Activated CD4-positive, alpha-beta T cell treated with anti-CD3 and anti-CD28 coated beads, Interleukin-2, amount 50 U/mL, for 16 hours (primary cell): ENCODE measurements at places on chromosomes 7 and 10.
A peak's percentile ranks its signal among the peaks of the same experiment; 100 is the strongest.

DNA sequence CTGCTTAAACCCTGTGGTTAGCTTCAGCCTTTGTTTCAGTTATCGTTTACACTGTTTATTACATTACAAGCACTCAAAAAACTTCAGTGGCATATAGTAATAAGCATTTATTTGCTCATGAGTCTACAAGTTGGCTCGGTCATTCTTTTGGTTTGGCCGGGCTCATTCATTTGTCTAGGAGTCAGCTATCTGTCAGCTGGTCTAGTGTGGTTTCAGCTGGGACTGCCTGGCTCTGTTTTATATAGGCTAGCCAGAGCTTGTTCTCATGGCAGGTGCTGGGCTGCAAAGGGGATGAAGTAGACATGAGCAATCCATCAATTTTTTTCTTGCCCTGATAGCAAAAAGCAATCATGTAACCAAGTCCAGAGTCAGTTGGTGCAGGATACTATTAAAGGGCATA lies 103.6 kb downstream of the MKLN1 start:
- no peak for DNase-seq

DNA sequence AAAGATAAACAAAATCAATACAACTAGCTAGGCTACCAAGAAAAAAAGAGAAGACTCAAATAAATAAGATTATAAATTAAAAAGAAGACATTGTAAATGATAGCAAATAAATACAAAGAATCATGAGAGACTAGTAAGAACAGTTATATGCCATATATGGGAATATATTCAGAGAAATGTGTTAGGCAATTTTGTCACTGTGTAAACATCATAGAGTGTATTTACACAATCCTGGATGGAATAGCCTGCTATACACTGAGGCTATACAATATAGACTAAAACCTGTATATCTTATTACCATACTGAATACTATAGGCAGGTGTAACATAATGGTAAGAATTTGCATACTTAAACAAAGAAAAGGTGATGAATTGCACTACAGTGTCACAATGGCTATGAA lies 717.4 kb downstream of the PARD3 start:
- no peak for DNase-seq

- no peak for DNase-seq
Observed at GRCh38 chr10:60735244-60735643, 43.0 kb upstream of the CDK1 start.

GRCh38 chr10:4790922-4791321 lies 35.1 kb upstream of the AKR1E2 start:
- no peak for DNase-seq

- DNase-seq = peak; percentile 3
Observed at GRCh38 chr7:69889338-69889975, 291.2 kb downstream of the AUTS2 start.

DNA sequence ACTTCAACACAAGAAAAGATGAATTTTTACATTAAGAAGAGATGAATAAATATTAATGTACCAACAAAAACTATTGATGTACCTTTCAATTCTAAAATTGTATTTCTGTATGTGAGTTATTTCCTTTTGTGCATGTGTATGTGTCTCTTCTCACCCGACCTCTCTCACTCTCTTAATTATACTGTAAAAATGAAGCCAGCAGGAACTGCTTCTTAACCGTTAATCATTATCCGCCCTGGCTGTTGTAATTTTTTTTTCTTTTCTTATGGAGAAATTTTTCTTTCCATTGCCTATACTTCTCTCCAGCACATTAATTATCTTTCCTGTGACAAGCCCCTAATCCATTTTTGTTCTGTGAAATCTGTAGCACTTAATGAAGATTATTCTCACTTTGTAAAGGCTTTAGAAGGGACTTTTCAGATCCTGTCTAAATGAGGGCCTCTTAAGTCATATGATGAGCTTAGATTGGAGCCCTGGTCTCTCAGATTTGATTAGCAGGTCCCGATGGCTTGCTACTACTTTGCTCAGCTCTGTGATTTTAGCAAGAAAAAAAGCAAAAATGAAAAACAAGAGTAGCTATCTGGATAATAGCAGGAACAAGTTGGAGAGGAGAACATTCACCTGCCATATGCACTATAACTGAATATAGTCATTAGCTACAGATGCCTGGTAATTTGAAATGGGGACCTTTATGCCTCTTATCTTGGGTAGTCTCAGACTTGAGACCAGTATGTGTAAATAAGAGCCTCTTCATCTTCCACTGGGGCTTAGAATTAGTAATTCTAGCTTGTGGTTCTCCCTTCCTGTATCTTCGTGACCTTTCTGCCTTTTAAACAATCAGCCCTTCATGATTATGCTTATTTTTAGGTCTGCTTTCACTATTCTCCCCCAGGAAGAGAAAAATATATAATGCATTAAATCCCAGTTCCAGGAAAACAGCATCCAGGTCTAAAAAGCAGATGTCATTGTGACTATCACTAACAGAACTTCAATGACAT lies 80.0 kb upstream of the COL1A2 start:
- DNase-seq = no peak

GRCh38 chr7:1243964-1244416 lies 11.3 kb downstream of the UNCX start:
- DNase-seq = no peak

DNA sequence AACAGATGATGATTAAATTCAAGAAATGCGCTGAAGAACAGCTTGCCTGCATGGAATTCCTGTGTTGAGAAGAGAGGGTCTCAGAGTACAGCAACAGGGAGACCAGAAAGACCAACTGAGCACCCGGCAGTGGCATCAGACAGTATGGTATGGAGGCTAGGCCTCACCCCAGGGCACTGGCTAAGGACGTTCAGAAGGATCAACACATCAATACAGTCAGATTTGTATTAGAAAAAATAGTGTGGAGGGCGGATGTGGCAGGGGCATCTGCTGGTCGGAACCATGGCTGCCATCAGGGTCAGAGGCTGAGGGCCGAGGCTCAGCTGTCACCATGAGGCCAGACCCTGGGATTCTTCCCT lies 142.1 kb downstream of the ADARB2 start:
- DNase-seq = no peak

- no peak for DNase-seq
Observed at GRCh38 chr10:129760003-129760315, 204.1 kb downstream of the EBF3 start.

GRCh38 chr10:44965651-44966097 lies 6.1 kb downstream of the RASSF4 start:
- DNase-seq = no peak

GRCh38 chr7:111090846-111091245 lies at the start of gene LRRN3:
TSS of gene LRRN3 (plus strand) at chr7:111091127. CDS start at chr7:111122773, 31,646 bp downstream.
- peak; percentile 78 for DNase-seq

DNA sequence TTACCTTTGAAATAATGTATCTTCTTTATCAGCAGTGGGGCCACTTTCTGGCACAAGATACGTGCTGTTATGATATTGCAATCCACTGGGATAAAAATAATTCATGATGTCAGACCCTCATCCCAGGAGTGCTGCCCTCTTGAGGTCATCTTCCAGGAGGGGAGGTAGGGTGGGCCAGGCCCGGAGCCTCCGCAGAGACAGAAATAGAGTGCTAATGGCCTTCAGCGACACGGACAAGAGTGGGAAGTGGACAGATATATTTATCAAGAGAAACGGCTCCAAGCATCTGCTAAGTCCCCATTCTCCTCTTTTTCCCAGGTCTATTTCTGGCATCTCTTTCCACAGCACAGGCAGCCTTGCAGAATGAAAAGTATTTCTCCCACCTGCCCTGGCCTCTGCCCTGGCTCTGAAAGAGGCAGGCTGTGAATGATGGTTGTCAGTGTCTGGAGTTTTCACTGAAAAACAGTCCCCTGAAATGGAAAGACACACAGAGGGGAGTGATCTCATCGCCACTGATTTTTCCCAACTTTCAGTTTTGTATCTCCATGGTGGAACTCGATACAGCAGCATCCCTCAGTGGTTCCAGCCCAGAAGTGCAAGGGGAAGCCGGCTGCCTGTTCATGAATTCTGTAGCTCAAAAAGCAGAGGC lies 251.7 kb upstream of the MYO3A start:
- no peak for DNase-seq

- no peak for DNase-seq
Observed at GRCh38 chr7:57179776-57180415, 47.7 kb upstream of the ZNF479 start.

DNA sequence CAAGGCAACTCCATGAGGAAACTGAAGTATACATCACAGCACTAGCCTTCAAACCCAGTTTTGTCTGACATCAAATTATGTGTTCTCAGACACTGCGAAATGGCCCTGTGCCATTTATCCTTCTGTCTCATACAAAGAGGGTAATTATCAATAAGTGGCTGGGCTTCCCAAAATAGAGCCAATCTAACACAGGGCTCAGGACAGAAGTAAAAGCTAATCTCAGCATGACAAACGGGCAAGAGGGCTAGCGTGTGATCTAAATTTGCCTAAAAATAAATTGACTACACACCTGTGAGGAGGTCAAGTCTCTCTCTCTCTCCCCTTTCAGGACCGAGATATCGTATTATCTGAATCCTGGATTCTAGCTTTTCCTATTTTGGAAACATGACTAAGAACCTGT lies 67.2 kb downstream of the DGKB start:
- no peak for DNase-seq

DNA sequence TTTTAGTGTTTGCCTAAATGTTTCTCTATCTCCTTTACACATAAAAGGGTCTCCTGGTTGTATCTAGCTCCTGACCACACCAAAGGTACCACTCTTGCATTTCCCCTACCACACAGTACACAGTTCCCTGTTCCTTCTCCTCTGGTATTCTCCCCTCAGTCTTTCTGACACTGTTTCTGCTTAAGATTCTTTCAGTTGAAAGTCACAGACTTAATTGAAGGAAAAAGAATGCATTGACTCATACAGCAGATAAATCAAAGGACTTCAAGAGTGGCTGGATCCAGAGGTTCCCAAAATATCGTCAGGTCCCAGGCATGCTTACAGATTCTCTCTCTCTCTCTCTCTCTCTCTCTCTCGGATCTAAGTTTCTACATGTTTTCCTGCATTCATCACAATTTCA lies 185.6 kb upstream of the LRGUK start:
- DNase-seq = no peak

DNA sequence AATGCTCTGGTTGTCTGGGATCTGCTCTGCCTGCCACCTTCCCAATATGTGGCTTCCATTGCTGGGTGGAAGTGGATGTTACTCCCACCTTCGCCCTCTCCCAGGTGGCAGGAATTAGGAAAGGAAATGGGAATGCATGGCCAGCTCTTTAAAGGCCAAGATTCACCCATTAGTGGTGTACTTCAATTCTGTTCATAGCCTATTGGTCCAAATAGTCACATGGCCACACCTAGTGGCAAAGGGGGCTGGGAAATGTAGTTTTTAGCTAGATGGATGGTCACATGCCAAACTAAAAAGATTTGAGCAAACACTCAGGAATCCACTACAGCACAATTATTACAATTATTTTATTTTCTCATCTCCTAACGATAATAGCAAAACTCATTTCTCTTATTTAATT lies 135.1 kb downstream of the NPY start:
- no peak for DNase-seq

GRCh38 chr7:27235387-27236311 lies 7.0 kb upstream of the EVX1 start:
- DNase-seq = no peak

DNA sequence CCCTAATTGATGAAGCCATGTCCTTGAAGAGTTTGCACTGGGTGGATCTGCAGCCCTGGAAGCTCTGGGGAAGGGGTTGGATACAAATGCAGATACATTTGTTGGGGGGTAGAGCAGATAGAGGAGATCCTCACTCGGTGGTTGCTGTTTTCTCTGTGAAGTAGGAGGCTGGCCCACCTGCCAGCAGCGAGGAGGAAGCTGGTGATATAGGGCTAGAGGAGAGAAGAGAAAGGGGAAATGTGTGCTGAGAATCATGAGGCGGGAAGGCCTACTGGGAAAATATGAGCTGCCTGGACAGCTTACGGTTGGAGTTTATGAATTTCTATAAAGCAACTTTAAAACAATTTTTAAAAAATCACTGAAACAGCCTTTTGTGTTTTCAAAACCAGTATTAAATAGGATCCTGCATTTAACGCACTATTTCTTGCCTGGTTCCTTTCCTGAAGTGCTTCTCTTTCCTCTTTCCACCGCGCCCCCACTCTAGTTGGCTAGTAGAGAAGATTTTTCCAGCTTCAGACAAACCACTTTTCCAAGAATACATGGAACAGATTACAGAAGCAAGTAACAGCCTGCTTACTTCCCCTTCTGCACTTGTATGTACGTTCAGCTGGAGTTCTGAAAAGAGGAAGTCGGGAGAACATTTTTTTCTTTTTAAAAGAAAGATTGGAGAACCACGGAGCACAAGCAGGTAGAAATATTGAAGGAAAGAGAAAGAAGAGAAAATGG lies 100.6 kb upstream of the GLCCI1 start:
- no peak for DNase-seq

- no peak for DNase-seq
Observed at GRCh38 chr10:2935647-2936386, 131.5 kb upstream of the PFKP start.

GRCh38 chr7:101116898-101117297 lies 10.0 kb upstream of the SERPINE1 start:
- DNase-seq = no peak

DNA sequence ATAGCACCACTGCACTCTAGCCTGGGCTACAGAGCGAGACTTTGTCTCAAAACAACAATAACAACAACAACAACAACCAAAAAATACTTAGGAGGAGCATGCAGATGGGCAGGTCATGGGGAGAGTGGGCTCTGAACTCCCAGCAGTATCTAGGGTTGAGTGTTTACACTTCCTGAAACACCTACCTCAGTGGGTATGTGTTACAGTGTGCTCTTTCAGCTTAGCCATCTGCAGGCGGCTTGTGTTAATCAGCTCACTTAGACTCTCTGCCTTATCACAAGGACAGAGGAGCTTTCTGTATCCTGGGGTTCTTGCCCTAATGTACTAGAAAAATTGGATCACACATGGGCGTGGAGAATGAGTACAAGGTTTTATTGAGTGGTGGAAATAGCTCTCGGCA lies 340.2 kb downstream of the KIF20B start:
- no peak for DNase-seq

DNA sequence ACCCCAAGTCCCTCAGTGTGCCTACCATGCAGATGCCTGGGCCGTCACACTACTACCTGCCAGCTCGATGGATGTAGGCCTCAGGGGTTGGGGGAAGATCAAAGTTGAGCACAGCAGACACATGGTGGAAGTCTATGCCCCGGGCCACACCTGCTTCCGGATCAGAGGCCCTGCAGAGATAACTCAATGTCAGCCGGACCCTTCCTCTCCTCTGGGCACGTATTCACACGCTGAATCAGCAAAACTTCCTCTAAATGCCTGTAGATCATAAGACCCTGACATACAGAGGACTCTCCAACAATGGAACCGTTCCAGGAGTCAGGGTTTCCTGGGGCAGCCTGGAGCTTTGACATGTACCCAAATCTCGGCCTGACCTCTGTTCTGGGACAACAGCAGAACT lies 3.7 kb downstream of the DDX56 start:
- no peak for DNase-seq

DNA sequence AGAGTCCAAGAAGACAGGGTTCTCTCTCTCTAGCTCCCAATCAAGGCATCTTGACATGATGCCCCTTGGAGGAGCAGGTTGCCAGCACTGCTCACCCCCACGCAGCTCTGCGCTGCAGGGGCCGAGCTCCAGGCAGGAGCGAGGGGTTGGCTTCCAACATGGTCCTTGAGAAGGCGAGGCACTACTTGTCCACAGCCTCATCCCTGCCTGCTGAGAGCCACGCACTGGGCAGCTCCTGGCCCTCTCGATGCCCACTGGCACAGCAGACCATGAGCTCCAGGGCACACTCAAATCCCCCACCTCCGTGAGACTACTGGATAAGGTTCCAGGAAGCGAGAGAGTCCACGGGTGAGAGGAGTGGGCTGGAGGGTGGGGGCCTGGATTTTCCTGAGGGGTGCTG lies 31.1 kb downstream of the RAMP3 start:
- no peak for DNase-seq

GRCh38 chr7:77651575-77652162 lies 44.6 kb upstream of the RSBN1L start:
- DNase-seq = peak; percentile 48

- DNase-seq = no peak
Observed at GRCh38 chr7:50466815-50467585, 16.9 kb upstream of the FIGNL1 start.
